ENCODE measurements at places on chromosomes 1 and 21.

DNA sequence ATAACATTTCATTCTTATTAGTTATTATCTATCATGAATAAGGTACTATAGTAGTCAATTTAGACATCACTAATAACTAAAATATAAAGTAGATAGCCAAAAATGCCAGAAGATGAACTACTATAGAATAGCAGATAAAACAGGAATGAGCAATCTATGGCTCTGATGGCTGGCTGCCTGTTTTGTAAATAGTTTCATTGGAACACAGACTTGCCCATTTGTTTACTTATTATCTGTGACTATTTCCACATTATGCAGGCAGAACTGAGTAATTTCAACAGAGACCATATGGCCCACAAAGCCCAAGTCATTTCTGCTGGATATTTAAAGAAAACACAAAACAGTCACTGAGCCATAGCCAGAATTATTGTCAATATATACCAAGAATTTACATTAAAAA is 222.1 kb downstream of the COL24A1 start:
- no peak for DNase-seq

- no peak for DNase-seq
These were observed 32.0 kb upstream of the IL10 start for GRCh38 chr1:206804156-206804737.

DNA sequence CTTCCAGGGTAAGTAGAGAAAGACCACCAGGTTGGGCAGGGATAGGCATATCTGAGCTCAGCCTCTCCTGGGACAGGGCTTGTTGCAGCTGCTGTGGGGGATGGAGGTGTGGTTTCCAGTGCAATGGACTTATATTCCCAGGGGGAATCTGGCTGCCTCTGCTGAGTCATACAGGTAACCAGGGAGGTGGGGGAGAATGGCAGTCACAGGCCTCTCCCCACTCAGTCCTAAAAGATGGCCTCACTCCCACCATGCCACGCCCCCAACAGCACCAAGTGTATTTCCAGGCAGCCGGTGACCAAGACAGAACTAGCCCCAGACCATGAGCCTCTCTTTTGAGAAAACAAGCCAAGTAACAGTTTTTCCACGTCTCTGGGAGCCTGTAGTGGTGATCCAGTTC is 1240.7 kb downstream of the BRINP3 start:
- no peak for DNase-seq

DNA sequence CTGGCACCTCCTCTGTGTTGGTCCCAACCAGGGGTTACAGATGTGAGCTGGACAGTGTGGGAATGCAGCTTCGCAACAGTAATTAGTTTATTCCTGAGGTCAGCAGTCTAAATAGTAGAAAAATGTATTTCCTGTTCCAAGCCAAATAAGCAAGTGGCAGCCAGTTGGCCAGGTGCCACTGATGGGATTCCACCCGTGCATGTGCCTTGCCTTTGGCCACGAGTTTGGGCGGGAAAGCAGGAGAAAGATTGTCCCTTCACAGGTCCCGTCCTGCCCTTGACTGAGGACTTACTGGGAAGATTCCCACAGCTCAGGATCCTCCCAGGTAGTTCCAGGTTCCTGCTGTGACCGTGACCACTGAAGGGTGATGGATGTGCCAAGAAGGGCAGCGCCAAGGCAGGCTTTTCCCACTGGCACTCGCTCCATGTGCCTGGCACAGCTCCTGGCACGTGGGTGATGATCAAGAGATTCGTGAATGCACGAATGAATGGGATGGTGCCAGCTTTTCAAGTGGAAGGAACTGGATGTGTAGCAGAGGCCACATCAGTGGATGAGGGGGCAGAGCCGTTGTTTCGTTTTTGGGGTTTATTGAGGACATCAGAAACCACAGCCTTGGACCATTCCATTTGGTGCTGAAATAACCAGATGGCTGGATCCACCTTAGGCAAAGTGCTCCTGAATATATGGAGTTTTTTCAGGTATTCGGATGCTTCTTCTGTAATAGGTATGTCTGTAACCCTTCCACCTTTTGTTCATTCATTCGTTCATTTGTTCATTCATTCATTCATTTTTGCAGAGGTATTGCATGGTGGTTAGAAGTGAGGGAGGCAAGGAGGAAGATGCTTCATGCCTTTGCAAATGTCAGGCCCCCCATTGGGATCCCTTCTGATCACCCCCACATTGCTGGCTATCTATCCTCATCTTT is 62.4 kb upstream of the WNT4 start:
- no peak for DNase-seq

- DNase-seq, result no peak
These were observed 3.1 kb upstream of the SPRR3 start for GRCh38 chr1:152998476-152998875.

GRCh38 chr1:16006010-16006409 is 2.0 kb downstream of the SRARP start:
- DNase-seq, result no peak

DNA sequence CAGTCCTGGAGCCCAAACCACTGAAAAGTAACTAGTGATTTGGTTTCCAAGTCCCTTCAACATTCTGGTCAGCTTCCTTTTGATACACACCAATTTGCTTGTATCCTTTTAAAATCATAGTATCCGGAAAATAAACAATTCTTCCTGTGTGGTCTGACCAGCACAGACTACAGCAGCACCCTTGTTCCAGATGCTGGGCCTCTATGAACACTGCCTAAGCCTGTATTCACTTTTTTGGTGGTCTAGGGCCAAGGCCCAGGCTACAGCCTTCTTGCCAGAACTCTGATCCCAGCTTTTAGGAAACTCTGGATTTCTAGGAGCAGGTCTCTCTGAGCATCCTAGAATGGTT is 801 bp upstream of the DDAH1 start:
- no peak for DNase-seq

Data from AML-193 (cell line).